ENCODE measurements at places on chromosomes 13 and 19.

- ATAC-seq: no peak
These were observed 365.7 kb upstream of the KLHL1 start for GRCh38 chr13:70473907-70474306.

- no peak for ATAC-seq
These were observed 70.6 kb downstream of the MTUS2 start for GRCh38 chr13:28890712-28891111.

DNA sequence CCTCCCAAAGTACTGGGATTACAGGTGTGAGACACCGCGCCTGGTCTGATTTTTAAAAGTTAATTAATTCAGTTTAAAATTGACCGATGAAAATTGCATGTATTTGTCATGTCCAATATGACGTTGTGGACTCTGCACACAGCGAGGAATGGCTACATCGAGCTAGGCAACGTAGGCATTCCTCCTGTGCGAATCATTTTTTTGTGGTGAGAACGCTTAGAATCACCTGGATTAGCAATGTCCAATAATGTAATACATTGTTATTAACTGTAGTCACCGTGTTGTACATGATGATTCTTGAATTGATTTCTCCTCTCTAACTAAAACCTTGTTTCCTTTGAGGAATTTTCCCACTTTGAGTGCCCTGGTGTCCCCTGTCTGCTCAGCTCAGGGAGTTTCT, 3.4 kb downstream of the LAIR2 start:
- no peak for ATAC-seq

DNA sequence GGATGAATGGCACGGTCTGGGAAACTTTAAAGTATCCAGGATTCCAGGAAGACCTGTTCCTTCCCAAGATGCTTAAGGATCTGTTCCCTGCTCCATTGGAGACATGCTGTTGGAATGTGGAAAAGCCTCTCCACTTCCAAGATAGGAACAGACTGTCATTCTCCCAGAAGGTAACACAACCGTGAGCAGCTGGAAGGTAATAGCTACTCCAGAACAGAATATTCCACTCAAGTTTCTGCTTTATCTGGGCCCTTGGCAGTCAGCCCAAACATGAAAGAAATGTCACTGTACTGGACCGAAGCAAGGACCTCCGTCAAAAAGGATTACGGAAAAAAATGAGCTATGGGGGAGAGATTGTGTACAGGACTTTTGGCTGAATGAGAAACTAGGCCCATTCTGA, 420.9 kb upstream of the NBEA start:
- no peak for ATAC-seq

DNA sequence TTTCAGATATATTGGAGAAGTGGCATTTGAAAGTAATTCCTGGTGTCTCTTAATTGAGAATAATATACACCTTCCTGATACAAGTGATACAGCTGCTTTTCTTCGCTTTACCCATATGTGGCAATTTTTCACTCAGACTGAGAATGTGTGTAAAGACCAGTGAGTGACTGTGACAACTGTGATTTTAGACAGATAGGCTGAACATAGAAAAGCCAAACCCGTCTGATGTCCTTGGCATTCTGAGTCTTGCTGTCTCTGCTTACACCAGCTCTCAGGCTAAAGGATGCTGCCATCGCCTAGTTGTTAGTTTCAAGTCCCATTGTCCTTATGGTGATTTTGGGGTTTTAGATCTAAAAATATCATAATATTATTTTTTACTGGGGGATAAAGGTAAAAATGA, 492.6 kb downstream of the RFC3 start:
- no peak for ATAC-seq

GRCh38 chr19:15154002-15154612, 46.7 kb downstream of the NOTCH3 start:
- no peak for ATAC-seq

GRCh38 chr13:79392882-79393563, 13.0 kb downstream of the RBM26 start:
- ATAC-seq: peak; percentile 35

DNA sequence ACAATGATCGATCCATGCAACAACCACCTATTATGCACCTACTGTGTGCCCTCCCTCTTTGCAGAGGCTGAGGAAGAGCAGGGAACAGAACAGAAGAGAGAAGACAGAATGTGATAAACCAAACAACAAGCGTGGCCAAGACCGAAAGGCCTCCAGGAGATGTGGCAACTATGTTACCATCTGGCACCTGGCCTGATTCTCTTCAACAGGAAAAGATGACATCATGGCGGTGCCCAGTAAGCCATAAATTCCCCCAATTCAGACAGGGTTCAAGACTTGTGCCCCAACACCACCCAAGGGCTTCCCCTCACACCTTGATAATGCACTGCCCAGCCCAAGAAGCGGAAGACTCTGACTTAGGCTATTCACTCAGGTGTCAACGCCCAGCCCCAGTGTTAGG, 44.3 kb downstream of the SLC7A1 start:
- no peak for ATAC-seq

- no peak for ATAC-seq
These were observed 2.1 kb downstream of the CSNK1G2 start for GRCh38 chr19:1942934-1943555.

- ATAC-seq: no peak
These were observed 62.4 kb upstream of the SERP2 start for GRCh38 chr13:44311011-44311780.

DNA sequence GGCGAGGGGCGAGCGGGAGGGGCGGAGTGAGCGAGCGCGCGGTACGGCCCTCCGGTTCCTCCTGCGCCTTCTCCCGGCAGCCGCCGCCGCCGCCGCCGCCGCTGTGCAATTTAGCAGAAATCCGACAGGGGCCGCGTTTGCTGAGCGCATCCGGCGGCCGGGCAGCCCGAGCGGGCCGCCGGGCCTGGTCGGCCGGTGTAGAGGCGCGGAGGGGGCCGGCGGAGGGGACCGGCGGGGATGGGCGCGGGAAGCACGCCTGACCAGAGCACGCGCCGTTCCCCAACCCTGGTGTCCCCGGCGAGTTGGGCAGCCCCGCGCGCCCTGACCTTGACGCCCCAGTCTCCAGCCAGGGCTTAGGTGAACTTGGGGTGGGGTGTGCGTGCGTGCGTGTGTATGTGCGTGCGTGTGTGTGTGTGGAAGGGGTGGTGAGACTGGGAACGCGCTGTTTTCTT, 144.5 kb upstream of the ZNF536 start:
- peak; percentile 48 for ATAC-seq

GRCh38 chr19:54352041-54352440, 12.7 kb downstream of the LAIR1 start:
- ATAC-seq: peak; percentile 79

DNA sequence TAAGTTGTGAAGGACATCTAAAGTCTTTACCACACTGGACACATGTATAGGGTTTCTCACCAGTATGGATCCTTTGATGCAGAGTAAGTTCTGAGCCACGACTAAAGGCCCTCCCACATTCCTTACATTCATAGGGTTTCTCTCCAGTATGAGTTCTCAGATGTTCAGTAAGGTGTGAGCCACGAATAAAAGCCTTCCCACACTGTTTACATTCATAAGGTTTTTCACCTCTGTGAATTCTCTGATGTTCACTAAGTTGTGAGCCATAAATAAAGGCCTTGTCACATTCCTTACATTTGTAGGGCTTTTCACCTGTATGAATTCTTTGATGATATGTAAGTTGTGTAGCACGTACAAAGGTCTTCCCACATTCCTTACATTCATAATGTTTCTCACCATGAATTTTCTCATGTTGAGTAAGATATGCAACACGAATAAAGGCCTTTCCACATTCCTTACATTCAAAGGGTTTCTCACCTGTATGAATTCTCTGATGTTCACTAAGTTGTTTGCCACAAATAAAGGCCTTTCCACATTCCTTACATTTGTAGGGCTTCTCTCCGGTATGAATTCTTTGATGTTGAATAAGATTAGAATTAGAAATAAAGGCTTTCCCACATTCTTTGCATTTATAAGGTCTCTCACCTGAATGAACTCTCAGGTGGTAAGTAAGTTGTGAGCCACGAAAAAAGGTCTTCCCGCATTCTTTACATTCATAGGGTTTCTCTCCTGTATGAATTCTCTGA, 29.8 kb downstream of the ZNF571 start:
- no peak for ATAC-seq

DNA sequence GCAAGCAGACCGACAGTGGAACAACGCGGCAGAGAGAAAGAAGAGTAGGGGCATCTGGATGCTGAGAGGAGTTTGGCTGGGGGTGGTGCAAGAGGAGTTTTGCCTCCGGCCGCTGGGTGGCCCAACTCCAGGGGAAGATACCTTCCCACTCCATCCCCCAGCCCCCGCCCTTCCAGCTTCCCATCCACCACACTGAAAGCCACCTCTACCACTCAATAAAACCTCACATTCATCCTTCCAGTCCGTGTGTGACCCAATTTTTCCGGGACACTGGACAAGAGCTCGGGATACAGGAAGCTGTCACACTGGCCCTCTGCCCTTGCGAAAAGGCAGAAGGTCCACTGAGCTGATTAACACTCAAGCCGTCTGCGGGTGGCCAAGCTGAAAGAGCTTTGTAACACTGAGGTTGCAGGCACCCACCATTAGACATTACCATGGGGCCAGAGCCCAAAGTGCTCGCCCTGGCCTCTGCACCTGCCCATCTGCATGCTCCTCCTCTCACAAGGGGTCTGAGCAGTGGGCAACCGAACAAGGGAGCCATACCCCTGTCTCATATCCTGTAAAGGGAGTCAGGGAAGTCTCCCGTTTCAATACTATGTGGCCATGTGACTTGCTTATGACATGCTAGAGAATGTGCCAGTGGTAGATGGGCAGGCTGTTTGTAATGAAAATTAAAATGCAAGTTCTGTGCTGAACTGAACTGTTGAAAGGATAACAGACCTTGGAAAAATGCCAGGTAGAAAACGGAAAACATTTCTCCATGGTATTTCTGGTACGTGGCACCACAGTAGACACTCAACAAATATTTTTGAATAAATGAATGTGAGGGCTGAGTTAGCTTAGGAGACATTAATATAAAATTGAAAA, 205.1 kb upstream of the STARD13 start:
- no peak for ATAC-seq

GRCh38 chr13:77002590-77003190, 10.8 kb downstream of the CLN5 start:
- ATAC-seq: no peak

DNA sequence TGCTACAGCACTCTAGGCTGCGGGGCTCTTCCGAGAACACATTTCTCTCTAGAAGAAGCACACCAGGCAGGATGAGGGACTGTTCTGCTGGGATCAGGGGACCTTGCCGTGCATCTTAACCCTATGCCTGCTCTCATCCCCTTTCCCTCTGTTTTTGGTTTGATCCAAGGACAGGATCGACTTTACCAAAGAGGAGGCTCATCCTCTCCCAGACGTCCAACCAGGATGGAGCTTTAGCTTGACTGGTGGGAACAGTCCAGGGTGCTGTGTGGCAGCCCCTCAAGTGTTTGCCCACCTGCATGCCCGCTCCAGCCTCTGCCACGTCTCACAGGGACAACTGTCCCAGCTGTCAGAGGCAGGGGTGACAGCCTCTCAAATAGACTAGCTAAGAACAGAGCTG, 42.3 kb upstream of the KCTD15 start:
- no peak for ATAC-seq

GRCh38 chr13:66875264-66875663, 354.9 kb downstream of the PCDH9 start:
- ATAC-seq: no peak

GRCh38 chr19:6718111-6718740, 2.2 kb downstream of the C3 start:
- no peak for ATAC-seq

DNA sequence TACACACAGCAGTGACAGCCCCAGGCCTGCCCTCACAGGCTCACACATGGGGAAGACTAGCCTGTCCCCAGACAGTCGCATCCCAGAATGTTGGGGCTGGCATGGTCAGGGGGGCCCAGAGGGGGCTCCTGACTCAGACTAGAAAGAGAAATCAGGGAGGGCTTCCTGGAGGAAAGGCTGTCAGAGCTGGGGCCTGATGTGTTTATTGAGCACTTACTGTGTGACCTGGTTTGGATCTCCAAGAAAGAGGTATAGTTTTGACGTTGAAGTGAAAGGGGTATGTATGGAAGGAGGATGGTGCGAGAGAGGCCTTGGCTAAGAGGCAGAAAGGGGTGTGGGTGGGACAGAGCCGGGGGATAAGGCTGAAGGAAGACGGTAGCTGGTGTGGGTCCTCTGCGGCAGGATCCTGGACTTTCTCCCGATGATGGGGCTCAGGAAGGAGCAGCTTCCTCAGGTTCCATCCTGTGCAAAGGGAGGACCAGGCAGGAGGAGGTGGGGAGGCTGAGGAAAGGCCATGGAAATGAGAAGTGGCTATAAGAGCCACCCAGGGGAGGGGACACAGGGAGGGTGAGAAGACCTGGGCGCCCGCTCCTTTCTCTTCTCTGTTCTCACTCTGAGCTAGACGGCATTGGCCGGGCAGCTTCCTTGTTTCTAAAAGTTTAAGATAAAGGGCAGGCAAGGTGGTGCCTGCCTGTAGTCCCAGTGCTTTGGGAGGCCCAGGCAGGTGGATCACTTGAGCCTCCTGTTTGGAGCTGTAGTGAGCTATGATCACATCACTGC, 16.1 kb upstream of the BCL3 start:
- ATAC-seq: no peak

GRCh38 chr19:8017808-8018207, 12.4 kb upstream of the ELAVL1 start:
- peak; percentile 85 for ATAC-seq

DNA sequence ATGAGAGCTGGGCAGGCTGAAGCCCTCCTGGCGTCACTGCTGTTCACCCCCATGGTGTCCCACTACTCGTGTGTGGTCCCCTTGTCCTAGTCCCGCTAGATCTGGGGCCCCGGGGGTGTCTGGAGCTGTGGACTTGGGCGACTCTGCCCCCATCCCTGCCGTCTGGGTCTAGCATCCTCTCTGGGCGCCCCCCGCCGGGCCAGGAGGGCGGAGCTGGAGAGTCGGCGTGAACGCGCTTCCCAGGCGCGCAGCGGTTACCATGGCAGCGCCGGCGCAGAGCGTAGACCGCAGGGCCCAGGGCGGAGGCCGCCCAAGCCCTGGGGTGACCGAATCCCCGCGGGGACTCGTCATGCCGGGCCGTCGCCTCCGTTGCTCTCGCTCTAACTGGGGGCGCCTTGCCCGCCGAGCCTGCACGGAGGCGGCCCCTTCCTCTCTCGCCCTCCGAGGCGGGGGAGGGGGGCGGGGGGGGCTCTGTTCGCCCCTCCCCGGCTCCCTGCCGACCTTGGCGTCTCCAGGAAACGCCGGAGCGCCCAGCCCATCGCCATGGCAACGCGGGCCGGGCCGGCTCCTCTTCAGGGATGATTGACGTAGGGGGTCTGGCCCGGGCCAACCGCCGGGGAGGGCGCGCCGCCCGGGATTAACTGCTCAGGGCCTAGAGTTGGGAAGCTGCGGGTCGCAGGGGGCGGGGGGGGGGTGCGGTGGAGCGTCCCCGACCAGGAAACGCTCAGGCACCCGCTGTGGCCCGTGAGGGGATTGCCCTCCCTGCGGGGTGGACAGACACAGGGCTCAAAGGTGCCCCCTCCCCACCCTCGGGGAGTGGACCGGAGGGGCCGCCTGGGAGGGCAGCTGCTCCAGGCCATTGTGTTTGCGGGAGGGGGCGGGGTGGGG, 8.9 kb downstream of the ISYNA1 start:
- ATAC-seq: peak; percentile 83

- no peak for ATAC-seq
These were observed 139.0 kb downstream of the RAP2A start for GRCh38 chr13:97573011-97573410.

GRCh38 chr13:27712421-27712820, 79.9 kb upstream of the GSX1 start:
- ATAC-seq: no peak

- ATAC-seq: peak; percentile 95
These were observed 40.5 kb downstream of the USP12 start for GRCh38 chr13:27130979-27131623.
